ENCODE measurements at places on chromosomes 12 and 14. TPM values are rescaled to one million over a fixed set of nuclear protein-coding genes. Genes with fewer than 3 reads are reported as not detected.

SLC4A8 gene
- 23.8 TPM for polyA plus RNA-seq

NANOG gene
- 0.15 TPM for polyA plus RNA-seq

ACOT6 gene
- 0.24 TPM for polyA plus RNA-seq

HOXC4 gene
- 100 TPM for polyA plus RNA-seq

CEBPE gene
- not detected for polyA plus RNA-seq

PTPRR gene
- polyA plus RNA-seq, result 18.7 TPM

KRT83 gene
- not detected for polyA plus RNA-seq

SRGAP1 gene
- polyA plus RNA-seq, result 16.0 TPM

UNC79 gene
- 15.2 TPM for polyA plus RNA-seq

VWF gene
- 34.3 TPM for polyA plus RNA-seq

TROAP gene
- polyA plus RNA-seq, result 15.7 TPM

PYGL gene
- 19.5 TPM for polyA plus RNA-seq

MYF5 gene
- polyA plus RNA-seq, result not detected

GLI1 gene
- polyA plus RNA-seq, result 9.2 TPM

STON2 gene
- polyA plus RNA-seq, result 21.8 TPM

SLC25A47 gene
- not detected for polyA plus RNA-seq

COL2A1 gene
- 7.1 TPM for polyA plus RNA-seq

SCNN1A gene
- 0.76 TPM for polyA plus RNA-seq

PELI2 gene
- polyA plus RNA-seq, result 13.4 TPM

OLR1 gene
- polyA plus RNA-seq, result 16.0 TPM

GPRC5D gene
- polyA plus RNA-seq, result 0.53 TPM

NDUFA9 gene
- polyA plus RNA-seq, result 77.0 TPM

POTEM gene
- not detected for polyA plus RNA-seq

CFAP251 gene
- 8.0 TPM for polyA plus RNA-seq

RFX4 gene
- 65.8 TPM for polyA plus RNA-seq

SLC5A8 gene
- polyA plus RNA-seq, result 0.71 TPM

PITPNM2 gene
- polyA plus RNA-seq, result 18.0 TPM

RNASE3 gene
- 0.24 TPM for polyA plus RNA-seq

CACNA1C gene
- polyA plus RNA-seq, result 22.2 TPM

ZFHX2 gene
- 31.3 TPM for polyA plus RNA-seq

CD163 gene
- 2.4 TPM for polyA plus RNA-seq

PLEKHD1 gene
- polyA plus RNA-seq, result 2.3 TPM

DGLUCY gene
- polyA plus RNA-seq, result 45.9 TPM

LMNTD1 gene
- polyA plus RNA-seq, result 0.54 TPM

CCDC184 gene
- polyA plus RNA-seq, result 121 TPM

AQP2 gene
- 0.44 TPM for polyA plus RNA-seq

C12orf60 gene
- 2.8 TPM for polyA plus RNA-seq

CRACR2A gene
- 1.5 TPM for polyA plus RNA-seq

PPP1R1A gene
- 119 TPM for polyA plus RNA-seq

JAG2 gene
- 39.7 TPM for polyA plus RNA-seq

PPP1R36 gene
- polyA plus RNA-seq, result 1.6 TPM

SLC10A1 gene
- polyA plus RNA-seq, result 0.21 TPM

C3AR1 gene
- 6.9 TPM for polyA plus RNA-seq

NAV3 gene
- polyA plus RNA-seq, result 28.9 TPM

PPFIA2 gene
- polyA plus RNA-seq, result 32.2 TPM

WNT1 gene
- polyA plus RNA-seq, result 2.0 TPM

GSG1 gene
- polyA plus RNA-seq, result 0.78 TPM

LRRC43 gene
- 7.1 TPM for polyA plus RNA-seq

PLEKHG7 gene
- not detected for polyA plus RNA-seq

RASSF8 gene
- polyA plus RNA-seq, result 17.5 TPM

CCDC197 gene
- not detected for polyA plus RNA-seq

ARHGAP9 gene
- 5.0 TPM for polyA plus RNA-seq

EXOC3L4 gene
- 0.45 TPM for polyA plus RNA-seq

SNX6 gene
- polyA plus RNA-seq, result 63.0 TPM

Measured in spinal cord (tissue), 10 donors.